ENCODE measurements at places on chromosomes 13 and 19. TPM values are rescaled to one million over a fixed set of nuclear protein-coding genes. Genes with fewer than 3 reads are reported as not detected.

CEACAM7 gene
- total RNA-seq: not detected

IGFL2 gene
- not detected for total RNA-seq

LACC1 gene
- 5.3 TPM for total RNA-seq

SLC7A10 gene
- not detected for total RNA-seq

FOXA3 gene
- total RNA-seq: not detected

DNA sequence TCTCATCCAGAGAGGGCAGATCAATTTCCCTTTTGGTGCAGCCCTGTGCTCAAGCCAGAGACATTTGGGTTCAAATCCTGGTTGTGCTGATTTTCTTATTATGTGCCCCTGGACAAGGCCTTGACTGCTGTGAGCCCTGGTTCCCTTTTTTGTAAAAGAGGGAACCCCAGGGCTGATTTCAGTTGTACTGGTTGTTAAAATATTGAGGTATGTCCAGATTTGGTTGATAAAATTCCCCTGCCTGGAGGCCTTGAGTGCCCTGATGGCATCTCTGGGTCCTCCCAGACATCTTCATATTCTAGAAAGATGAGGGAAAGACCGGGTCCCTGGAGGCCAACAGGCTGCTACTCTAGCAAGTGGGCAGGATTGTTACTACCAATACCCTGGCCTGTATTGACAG is 14.4 kb upstream of the PLAUR start:
- no peak overlapping the region for H3K27ac ChIP-seq
- no peaks in the 10 kb centered on the region for H3K36me3 ChIP-seq
- H3K4me3 ChIP-seq: no peak overlapping the region

GRCh38 chr19:33064792-33065550 is at the start of gene RHPN2:
Gene RHPN2, minus strand, starts transcription at chr19:33064888. Its CDS starts 36 bp downstream, at chr19:33064852.
- DNase-seq: peak; percentile 39
- H3K36me3 ChIP-seq: no peaks in the 10 kb centered on the region
- H3K27ac ChIP-seq: no peak within 1 kb of the TSS
- peaks cover 10% of the 10 kb centered on the region for H3K4me1 ChIP-seq
- peak within 1 kb of the TSS; percentile 79 for H3K4me3 ChIP-seq

DNA sequence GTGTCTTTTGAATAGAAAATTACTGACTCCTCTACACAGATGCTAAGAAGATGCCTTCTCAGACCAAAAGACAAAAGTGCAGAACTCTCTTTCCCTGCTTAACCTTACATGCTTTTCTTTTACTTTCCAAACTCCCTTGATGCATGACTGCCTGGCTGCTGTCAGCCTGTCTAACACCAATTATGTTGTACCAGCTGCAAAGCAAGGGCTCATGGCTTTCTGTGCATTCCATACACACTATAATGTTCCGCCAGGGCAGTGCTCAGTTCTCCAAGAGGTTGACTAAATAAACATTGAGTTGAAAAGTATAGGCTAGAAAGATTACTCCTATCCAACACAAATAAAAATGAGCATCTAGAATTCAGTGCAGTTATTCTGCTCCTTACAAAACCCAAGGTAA is 330.4 kb upstream of the NBEA start:
- DNase-seq: no peak
- no peaks in the 10 kb centered on the region for H3K36me3 ChIP-seq
- no peak overlapping the region for H3K4me3 ChIP-seq
- H3K4me1 ChIP-seq: no peaks in the 10 kb centered on the region

GRCh38 chr13:44388427-44389059 is 14.9 kb downstream of the SERP2 start:
- no peak overlapping the region for H3K4me3 ChIP-seq
- H3K27ac ChIP-seq: no peak overlapping the region
- no peak for DNase-seq
- H3K27me3 ChIP-seq: peaks cover 23% of the 10 kb centered on the region
- no peaks in the 10 kb centered on the region for H3K4me1 ChIP-seq

DNA sequence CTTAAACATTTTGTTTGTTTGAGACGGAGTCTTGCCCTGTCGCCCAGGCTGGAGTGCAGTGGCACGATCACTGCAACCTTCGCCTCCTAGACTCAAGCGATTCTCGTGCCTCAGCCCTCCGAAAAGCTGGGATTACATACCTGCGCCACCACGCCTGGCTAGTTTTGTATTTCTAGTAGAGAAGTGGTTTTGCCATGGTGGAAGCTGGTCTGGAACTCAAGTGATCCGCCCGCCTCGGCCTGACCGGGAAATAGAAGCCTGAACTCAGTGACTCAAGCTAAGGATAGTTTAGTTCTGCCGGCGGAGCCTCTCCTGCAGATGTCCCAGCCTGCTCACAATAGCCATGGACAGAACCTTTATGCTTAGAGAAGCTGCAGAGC is 53.0 kb upstream of the ZNF254 start:
- peaks cover 35% of the 10 kb centered on the region for H3K36me3 ChIP-seq
- H3K4me3 ChIP-seq: peak overlapping the region; percentile 98
- H3K27ac ChIP-seq: peak overlapping the region; percentile 99
- peak; percentile 64 for DNase-seq
- peaks cover 17% of the 10 kb centered on the region for H3K4me1 ChIP-seq
- H3K27me3 ChIP-seq: no peaks in the 10 kb centered on the region

- H3K4me3 ChIP-seq: no peak overlapping the region
- peaks cover 14% of the 10 kb centered on the region for H3K4me1 ChIP-seq
- no peak for DNase-seq
- no peak overlapping the region for H3K27ac ChIP-seq
- no peaks in the 10 kb centered on the region for H3K27me3 ChIP-seq
- no peaks in the 10 kb centered on the region for H3K36me3 ChIP-seq
Observed at GRCh38 chr19:46809534-46810272, 21.3 kb upstream of the SLC1A5 start.

DNA sequence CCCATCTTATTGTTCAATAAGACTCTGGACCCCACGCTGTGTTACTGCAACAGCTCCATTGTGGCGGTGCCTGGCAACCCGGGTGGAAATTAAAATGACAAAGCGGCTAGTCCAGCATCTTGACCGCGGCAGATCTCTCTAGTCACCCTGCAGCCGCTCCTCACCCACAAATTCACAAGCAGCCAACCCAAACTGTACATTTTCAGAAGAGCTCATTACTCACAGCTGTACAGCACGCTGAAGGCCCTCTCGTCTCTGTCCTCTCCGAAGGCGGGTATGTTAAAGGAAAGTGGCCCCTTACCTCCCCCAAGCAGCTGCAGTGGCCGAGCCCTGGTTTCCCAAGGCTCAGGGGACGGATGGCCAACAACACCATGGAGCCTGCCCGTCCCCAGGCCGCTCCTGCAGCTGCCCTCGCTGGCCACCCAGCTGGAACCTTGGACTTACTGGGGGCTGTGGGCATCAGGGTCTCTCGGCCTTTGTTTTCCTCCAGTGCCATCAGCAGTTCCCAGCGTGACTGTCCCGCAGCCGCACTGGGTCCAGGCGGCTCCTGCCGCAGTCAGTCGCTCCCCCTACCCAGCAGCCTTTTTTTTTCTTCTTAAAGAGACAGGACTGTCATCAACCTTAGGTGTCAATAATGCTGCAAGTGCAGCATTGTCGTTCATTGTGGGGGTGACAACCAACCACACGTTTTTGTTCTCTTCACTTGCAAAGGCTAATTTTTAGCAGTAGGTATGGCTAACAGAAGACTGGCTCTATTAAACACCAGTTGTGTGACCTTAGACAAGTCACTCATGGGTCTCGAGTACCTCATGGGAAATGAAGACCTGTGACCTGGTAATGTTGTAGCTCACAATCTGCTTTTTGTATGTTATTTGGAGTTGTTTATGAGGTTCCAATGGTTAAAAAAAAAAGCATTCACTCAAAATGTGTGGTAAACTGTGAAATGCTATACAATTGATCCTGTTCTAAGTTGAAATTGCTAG is at the start of gene SACS:
TSS of gene SACS (minus strand) at position 532 of the 983 bp plus-strand sequence. CDS start 22,463 bp downstream, outside the sequence.
- H3K36me3 ChIP-seq: no peaks in the 10 kb centered on the region
- peaks cover 36% of the 10 kb centered on the region for H3K4me1 ChIP-seq
- H3K27ac ChIP-seq: peak within 1 kb of the TSS; percentile 92
- DNase-seq: peak; percentile 65

DNA sequence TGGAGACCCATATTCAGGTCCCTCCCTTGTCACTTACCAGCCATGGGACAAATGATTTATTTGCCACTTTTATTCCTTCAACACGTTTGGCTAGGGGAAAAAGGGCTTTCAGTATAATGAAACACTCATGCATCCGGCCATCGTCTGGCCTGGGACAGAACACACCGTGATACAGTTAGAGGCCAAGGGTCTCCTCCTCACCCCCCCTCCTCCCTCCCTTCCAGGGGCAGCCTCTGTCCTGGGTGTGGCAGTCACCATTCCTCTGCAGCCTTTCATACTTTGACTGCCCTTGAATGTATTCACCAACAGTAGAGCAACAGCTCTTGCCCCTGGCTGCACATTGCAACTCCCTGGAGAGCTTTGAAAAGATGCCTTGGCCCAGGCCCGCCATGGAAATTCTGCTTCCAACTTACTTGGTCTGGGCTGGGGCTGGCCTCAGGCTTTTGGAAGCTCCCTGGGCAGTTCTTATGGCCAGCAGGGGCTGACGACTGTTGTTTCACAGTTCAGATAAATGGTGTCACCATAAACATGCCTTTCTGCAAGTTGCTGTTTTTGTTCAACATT is 3.0 kb downstream of the PAK4 start:
- no peak overlapping the region for H3K4me3 ChIP-seq
- peaks cover 5% of the 10 kb centered on the region for H3K36me3 ChIP-seq
- no peaks in the 10 kb centered on the region for H3K27me3 ChIP-seq
- DNase-seq: no peak

DNA sequence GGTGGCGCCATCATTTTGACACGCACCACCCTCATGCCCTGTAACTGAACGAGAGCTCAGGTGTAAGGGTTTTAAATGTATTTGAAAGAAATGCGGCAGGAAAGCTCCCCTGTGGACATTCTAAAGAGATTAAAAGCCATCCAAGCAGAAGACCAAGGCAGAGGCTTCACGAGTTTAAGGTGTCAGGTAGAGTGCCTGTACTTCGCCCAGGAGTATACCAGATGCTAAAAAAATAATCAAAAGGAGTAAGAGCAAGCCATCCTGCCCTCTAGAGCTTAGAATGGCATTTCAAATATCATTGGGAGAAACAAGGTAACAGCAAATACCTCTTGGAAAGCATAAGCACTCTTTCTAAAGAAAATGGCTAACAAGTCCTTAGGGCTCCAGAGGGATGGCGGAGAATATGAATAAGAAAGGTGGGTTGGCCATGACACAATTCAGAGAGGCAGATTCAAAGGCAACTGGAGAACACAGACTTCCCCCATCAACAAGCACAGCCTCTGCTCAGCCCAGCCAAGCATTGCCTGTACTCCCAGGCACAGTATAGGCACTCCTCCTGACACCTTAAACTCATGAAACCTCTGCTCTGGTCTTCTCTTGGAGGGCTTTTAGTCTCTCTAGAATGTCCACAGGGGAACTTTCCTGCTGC is 447.6 kb downstream of the SUCLA2 start:
- H3K27me3 ChIP-seq: peaks cover 4% of the 10 kb centered on the region
- no peaks in the 10 kb centered on the region for H3K4me1 ChIP-seq
- H3K27ac ChIP-seq: no peak overlapping the region
- H3K36me3 ChIP-seq: no peaks in the 10 kb centered on the region
- H3K4me3 ChIP-seq: no peak overlapping the region

- H3K4me1 ChIP-seq: peaks cover 12% of the 10 kb centered on the region
- no peak overlapping the region for H3K4me3 ChIP-seq
- no peak overlapping the region for H3K27ac ChIP-seq
- no peak for DNase-seq
Observed at GRCh38 chr13:49746111-49746510, 46.4 kb downstream of the KPNA3 start.

GRCh38 chr19:33879818-33880575 is 83.3 kb downstream of the KCTD15 start:
- H3K27ac ChIP-seq: no peak overlapping the region
- no peak overlapping the region for H3K4me3 ChIP-seq
- no peaks in the 10 kb centered on the region for H3K36me3 ChIP-seq
- DNase-seq: no peak

- no peaks in the 10 kb centered on the region for H3K36me3 ChIP-seq
- H3K27me3 ChIP-seq: peaks cover 3% of the 10 kb centered on the region
- DNase-seq: peak; percentile 41
Observed at GRCh38 chr13:40064154-40065097, 409.0 kb downstream of the COG6 start.
